ENCODE measurements at places on chromosomes 11 and 22.

GRCh38 chr11:95534226-95534625, 255.4 kb downstream of the FAM76B start:
- no peak for DNase-seq

GRCh38 chr11:46778416-46778815, 59.4 kb downstream of the F2 start:
- no peak for DNase-seq

GRCh38 chr11:70048279-70049024, 29.7 kb upstream of the ANO1 start:
- no peak for DNase-seq

DNA sequence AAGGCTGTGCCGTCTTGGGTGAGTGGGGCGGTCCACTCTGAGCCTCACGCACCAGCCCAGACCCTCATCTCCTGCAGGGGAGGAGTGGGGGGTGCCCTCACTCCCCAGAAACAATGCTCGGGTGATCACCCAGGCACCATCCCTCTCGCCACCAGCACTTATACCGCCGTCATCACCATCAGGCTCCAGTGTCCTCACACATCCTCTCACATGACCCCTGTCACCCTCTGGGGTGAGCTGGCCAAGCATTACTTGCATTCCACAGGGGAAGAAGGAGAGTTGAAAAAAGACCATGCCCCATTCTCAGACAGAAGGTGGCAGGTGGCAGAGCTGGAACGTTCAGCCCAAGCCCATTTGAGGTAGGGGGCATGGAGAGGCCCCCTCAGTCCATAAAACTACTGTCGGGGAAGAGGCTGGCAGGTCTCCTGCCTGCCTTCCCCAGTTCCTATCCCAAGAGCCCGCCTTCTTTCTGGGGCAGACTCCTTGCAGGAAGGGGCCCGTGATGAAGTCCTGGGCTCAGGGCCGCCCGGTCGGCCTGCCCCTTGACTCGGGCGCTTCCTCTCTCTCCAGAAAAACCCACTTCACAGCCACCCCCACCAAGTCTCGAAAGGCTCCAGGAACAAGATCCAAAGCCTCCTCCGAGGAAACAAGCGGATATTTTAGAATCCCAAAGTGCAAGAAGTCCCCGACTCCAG, 153.3 kb downstream of the DSCAML1 start:
- DNase-seq = no peak

GRCh38 chr22:30602049-30602448, 4.9 kb upstream of the TCN2 start:
- peak; percentile 41 for DNase-seq

- DNase-seq = peak; percentile 79
Observed at GRCh38 chr11:20609727-20610707, 10.6 kb downstream of the SLC6A5 start.

DNA sequence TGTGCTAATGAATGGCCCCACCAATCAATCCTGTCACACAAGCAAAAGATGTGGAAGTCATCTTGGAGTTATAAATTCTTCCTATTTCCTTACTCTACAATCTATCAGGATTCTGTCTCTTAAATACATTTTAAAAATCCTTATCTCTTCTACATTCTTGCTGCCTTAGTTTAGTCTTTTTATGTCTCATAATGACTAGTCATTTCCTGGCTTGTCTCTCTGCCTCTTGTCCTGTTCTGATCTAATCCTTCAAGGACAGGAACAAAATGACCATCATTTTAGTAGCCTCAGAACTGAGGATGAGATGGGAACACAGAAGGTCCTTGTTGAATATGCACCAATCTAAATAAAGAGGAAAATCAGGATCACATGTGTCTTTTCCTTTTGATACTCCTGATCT, 56.6 kb upstream of the LIN7C start:
- DNase-seq = no peak

DNA sequence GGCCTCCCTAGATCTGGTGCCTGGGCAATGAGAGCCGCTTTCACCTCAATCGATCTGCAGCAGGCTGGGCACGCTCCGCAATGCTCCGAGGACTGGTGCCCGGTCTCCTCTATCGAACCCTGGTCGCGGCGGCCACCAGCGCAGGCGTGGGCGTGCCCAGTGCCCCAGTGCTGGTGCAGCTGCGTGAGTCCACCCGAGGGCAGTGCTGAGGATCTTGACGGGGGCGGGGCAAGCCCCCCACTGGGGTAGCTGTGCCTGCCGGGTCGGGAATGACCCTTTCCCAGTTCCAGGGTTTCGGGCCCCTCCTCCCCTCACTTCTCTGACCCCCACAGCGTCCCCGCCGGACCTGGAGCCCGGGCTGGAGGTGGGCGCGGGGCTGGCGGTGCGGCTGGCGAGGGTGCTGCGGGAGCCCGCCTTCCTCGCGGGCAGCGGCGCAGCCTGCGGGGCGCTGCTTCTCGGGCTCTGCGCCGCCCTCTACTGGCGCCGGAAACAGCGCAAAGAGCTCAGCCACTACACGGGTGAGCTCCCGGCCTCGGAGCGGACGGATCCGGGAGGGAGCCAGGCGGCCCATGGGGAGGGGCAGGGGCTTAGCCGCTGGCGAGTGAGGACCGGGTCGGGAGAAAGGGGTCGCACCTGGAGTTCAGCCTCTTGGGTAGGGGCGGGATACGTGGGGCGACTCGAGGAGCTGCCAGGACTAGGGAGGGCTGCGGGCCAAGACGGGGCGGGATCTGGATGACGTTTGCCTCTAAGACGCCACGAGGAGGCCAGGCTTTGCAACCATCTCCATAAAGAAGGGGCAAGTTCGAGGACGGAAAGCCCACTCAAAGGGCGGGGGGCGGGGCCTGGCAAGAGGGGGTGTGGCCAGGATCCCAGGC, 10.9 kb downstream of the ROBO3 start:
- DNase-seq = peak; percentile 86

DNA sequence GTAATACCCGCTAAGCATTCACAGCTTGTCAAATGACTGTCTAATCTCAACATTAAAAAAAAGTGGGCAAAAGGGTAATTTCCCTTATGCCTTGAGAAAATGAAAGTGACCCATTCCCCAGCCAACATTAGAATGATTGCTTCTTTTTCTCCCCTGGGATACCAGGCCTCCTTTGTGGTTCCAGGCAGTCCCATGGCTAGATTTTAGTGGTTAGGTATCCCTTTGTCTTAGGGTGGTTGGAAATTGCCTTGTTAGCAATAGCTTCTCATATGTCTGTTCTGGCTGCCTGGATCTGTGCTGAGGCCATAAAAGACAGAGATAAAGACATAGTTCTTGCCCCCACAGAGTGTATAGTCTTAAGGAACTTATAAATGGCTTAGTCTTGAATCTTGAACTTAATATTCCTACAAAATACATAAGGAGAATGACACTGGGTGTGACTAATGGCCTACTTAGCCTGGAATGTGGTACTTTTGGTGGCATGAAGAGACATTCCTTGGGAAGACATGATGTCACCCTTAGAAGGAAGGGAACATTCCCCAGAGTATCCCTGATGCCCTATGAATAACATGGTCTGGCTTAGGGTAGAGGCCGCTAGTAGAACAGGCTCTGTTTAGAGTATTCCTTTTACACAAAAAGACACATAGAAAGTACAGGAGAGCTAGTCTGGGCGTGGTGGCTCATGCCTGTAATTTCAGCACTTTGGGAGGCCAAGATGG, 90.3 kb downstream of the ZBTB16 start:
- DNase-seq = no peak

DNA sequence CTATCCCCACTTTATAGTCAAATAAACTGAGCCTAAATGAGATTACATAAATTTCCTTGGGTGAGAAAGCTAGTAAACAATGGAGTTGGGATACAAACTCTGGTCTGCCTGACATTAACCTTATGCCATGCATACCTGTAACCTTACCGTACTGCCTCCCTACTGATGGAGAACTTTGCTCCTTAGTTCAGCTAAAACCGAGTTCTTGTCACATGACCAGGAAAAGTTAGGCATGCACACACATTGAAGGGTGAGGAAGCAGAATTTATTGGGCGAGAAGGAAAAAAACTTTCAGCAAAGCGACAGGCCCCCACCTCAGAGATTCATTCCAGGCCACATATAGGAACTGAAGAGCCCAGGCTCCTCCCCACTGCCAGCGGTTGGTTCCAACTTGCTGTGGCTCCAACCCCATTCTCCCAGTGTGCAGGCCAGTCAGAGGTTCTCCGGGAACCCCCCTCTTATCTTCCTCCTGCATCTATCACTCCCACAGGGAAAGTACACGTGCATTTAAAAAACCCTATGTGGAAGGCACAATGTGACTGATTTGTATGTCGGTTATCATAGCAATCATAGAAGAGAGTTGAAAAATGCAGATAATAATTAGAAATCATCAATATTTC, 3.2 kb upstream of the PIWIL4 start:
- no peak for DNase-seq

DNA sequence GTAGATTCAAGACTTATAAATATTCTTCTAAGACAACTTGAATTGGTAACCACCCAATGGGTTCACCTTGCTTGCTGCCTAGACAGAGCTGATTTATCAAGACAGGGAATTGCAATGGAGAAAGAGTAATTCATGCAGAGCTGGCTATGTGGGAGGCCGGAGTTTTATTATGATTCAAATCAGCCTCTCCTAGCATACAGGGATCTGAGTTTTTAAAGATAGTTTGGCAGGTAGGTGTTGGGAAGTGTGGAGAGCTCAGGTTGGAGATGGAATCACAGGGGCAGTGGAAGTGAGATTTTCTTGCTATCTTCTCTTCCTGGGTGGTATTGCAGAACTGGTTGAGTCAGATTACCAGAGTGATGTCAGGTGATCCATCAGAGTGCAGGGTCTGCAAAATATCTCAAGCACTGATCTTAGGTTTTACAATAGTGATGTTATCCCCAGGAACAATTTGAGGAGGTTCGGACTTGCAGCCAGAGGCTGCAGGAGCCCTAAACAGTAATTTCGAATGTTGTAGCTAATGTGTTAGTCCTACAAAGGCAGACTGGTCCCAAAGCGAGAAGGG, 1448.6 kb upstream of the RAG2 start:
- no peak for DNase-seq
